Stimulated activated CD8-positive, alpha-beta memory T cell treated with anti-CD3 and anti-CD28 coated beads, Interleukin-7, amount 100 ng/mL, for 48 hours (primary cell): ENCODE measurements at places on chromosomes 7 and 10.

- DNase-seq, result no peak
These were observed 84.1 kb downstream of the POM121L12 start for GRCh38 chr7:53119514-53119941.

DNA sequence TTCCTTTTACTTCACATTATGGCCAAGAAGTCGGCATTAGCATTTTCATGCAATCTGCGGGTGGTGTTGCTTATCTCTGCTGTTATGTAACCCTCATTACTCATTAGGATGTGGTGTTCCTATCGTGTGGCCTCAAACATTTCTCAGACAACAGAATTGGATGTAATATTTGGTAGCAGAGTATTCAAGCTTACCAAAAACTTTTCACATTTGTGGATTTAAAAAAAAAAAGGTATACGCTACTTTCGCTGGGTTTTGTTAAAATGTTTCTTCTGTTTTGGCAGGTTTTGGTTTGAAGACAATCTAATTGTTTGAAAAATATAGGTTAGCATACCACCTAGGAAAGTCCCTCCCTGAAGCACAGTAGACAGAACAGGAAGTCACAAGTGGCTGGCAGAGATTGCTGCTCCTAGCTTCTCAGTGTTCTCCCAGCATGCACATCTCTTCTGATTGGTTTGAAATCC lies 128.8 kb downstream of the GATA3 start:
- no peak for DNase-seq

DNA sequence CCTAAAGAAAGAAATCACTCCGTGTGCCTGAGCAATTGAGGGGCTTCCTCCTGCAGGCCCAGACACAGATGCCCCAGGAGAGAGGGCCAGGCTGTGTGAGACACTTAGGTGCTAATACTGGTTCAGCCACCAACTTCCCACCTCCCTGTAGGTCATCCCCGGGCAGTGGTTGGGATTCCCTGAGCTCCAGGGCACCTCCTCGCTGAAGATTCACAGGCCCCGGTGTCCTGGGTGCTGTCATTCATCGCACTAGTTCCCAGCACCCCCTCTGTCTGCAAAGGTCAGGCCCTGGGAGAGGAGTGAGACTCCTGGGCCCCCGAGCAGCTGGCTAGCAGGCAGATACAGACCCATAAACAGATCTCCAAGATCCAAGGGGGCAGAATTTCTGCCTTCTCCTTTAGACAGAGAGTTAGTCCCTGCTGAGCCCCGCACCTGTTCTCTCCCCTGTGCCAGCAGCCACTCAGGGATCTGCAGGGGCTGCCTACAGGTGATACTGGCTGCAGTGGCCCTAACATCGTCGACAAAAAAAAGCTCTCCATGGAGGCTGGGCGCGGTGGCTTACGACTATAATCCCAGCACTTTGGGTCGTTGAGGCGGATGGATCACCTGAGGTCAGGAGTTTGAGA lies 38.2 kb upstream of the GTF2I start:
- DNase-seq, result no peak

DNA sequence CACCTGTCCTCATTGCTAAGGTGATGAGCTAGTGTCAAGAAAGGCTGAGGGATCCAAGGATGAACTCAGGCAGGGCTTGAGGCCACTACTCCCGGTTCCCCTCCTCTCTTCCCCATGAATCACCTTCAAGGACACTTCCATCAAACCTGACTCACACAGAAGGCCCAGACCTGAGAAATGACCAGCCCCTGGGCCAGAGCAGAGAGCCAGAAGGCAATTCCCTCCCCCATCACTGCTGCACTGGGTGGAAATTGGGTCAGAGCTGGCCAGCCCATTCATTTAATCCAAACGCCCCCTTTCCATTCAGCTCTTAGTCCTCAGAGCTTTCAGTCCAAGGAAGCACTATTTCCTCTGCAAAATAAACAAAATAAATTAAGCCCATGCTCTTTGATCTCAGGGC lies 182.0 kb downstream of the KCNMA1 start:
- no peak for DNase-seq

DNA sequence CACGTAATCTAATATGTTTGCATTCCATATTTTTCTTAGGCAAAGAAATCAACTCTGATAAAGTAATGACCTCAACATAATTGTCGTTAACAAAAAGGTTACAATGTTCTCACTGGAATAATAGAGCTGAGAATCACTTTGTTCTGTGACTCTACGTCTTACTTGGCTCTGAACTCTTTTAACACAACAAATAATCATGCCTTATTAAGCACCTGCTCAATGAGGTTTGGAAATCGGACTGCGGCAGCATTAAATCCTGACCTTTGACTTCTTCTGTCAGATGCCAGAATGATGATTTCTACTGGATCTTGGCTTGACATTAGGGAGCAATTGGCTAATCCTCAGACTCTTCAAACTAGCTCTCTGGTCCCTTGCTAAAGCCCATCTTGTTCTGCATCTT lies 233.6 kb downstream of the SEMA3D start:
- no peak for DNase-seq

GRCh38 chr10:113967126-113967525 lies 76.5 kb upstream of the ADRB1 start:
- no peak for DNase-seq

GRCh38 chr7:88700725-88701124 lies 58.8 kb upstream of the ZNF804B start:
- DNase-seq, result no peak

GRCh38 chr7:67402280-67402679 lies 405.6 kb downstream of the TYW1 start:
- DNase-seq, result no peak

DNA sequence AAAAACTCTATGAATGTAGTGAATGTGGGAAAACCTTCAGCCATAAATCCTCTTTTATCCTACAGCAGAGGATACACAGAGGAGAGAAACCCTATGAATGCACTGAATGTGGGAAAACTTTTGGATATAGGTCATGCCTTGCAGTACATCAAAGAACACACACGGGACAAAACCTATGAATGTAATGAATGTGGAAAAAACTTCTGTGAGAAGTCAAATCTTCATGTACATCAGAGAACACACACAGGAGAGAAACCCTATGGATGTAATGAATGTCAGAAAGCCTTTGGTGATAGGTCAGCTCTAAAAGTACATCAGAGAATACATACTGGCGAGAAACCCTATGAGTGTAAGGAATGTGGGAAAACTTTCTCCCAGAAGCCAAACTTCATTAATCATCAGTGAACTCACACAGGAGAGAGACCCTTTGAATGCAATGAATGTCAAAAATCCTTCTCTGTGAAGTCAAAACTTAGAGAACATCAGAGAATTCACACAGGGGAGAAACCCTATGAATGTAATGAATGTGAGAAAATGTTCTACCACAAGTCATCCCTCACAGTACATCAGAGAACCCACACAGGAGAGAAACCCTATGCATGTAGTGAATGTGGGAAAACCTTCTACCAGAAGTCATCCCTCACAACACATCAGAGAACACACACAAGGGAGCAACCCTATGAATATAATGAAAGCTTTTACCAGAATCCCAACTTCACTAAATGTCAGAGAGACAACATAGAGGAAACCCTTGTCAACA lies 45.6 kb downstream of the ZNF487 start:
- no peak for DNase-seq

- no peak for DNase-seq
These were observed 100.7 kb downstream of the POLL start for GRCh38 chr10:101487399-101487798.

GRCh38 chr7:42931834-42932651 lies at the start of the genes MRPL32 and PSMA2:
MRPL32 (plus strand) TSS chr7:42932376; CDS start chr7:42932387, 11 bp downstream.
PSMA2 (minus strand) TSS chr7:42932174; CDS start chr7:42932158, 16 bp downstream.
- DNase-seq, result peak; percentile 95

GRCh38 chr10:32143302-32143847 lies 87.2 kb upstream of the KIF5B start:
- DNase-seq, result no peak

GRCh38 chr10:65903620-65904019 lies 1022.2 kb upstream of the LRRTM3 start:
- no peak for DNase-seq

GRCh38 chr10:58641095-58641531 lies 128.4 kb downstream of the BICC1 start:
- DNase-seq, result no peak

DNA sequence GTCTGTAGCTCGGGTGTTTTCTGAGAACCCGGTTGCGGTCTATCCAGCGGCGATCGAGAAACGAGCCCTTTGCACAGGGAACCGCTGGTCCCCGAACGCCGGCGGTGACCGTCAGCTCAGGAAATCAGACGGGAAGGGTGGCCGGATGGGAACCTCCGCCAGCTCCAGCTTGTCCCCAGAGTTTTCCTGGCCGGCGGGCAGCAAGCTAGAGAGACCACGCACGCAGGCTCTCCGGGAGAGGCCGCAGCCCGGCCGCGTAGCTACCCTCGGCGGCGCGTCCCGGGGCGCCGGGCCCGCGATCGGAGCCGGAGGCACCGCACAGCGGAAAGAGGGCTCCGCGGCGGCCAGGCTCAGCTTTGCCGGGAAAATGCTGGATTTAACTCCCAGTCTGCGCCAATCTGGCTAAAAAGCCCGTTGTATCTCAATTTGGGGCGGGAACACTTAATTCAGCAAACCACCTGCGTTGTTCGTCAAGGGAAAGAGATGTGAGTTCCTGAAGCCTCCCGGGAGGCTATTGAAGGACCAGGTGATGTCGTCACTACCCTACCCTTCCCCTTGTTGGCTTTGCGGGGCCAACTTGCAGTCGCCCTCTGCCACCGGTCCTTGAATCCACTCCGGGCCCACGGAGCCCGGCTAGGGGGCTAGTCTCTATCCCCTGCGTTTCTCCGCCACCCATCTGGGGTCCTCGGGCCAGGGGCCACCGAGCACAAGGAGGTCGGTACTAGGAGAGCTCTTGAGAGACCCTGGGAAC lies 859 bp upstream of the CH25H start:
- DNase-seq, result no peak

DNA sequence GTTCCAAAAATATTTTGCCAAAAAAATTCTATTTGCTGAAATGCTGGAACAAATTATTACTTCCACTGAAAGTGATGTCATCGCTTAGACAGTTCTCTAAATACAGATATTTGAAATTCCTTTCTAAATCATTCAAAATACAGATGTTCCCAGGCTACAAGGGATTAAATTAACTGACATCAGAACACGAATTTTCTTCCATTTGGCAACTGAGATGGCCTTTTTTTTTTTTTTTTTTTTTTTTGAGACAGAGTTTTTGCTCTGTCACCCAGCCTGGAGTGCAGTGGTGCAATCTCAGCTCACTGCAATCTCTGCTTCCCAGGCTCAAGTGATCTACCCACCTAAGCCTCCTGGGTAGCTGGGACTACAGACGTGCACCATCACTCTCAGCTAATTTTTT lies 57.0 kb downstream of the P4HA1 start:
- no peak for DNase-seq

DNA sequence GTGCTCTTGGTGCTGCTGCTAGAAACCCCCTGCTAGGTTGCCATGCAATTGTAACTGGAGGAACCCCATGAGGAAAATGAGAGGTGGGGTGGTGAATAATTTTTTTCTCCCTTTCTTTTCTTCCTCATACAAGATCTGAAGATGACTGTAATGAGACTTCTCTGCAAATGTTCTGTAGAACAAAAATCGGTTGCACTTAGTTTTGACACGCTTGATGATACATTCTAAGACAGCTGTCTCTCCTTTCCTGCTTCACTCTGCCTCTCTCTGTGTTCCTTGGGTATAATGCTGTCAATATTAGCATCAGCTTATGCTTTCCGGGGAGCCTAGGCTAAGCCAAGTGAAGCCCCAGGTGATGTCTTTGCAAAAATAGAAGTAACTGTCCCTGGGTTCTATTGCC lies 721.5 kb downstream of the POM121L12 start:
- DNase-seq, result no peak

- DNase-seq, result no peak
These were observed at the start of gene BMI1 for GRCh38 chr10:22320591-22321155. BMI1 (plus strand) TSS chr10:22321099; CDS start chr10:22326450, 5,351 bp downstream.

GRCh38 chr10:102322914-102323313 lies 72.6 kb upstream of the NFKB2 start:
- DNase-seq, result peak; percentile 18

DNA sequence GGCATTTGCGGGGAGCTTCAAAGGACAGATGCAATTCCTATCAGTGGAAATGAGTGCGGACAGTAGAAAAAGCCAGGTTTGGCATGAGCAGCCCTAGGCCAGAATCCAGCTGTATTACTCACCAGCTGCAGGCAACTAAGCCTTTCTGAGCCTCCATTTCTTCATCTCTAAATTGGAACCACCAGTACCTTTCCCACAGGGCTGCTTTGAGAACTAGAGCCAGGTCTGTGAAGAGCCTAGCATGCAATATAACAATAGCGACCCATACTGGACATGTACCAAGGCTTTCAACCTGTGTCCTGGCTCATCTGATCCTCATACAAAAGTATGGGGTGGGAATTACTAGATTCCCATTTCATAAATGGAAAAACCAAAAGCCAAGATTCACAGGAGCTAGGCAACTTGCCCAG lies 101.0 kb downstream of the GSAP start:
- DNase-seq, result no peak

DNA sequence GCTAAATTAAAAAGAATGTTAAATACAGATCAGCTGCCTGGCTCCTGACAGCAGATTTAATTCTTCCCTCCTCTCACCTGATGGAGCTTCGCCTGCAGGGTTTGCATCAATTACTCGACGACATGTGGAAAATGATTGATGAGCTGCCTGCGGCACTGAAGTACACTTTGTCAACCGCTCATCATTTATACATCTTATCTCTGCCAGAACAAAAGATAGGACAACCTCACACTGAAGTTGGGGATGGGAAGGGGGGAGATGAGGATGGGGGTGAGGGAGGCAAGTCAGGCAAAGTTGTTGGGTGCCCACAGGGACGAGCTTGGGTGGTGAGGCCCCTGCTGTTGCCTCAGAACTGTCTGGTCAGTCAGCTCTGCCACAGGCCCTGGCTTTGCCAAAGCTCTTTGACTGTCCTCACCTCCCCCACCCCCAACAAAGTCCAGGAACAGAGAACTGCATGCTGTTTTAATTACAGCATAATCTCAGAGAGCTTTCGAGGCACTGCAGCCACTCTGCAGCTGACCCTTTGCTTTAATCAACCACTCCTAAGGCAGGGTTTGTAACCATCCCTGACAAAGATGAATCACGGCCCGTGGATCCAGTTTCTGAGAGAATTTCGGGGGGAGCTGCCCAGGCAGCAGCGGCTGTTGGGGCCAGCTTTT lies 702.3 kb downstream of the LRMDA start:
- no peak for DNase-seq

DNA sequence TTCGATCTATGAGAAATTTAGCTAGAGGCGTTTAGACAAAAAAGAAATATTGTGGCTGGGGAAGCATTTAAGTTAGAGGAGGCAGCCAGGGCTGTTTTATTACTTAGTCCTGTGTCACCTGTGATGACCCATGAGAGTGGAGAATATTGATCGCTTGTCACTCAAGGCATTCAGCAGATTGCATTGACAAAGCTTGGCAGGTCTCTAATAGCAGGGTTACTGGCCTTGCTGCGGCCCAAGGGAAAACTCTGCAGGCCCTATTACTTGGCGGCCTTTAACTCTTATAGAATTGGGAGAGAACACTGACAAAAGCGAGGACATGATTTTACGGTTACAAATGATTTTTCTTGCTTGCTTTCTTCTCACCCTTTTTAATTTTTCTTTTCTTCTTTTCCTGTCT lies 473.5 kb downstream of the AUTS2 start:
- no peak for DNase-seq

DNA sequence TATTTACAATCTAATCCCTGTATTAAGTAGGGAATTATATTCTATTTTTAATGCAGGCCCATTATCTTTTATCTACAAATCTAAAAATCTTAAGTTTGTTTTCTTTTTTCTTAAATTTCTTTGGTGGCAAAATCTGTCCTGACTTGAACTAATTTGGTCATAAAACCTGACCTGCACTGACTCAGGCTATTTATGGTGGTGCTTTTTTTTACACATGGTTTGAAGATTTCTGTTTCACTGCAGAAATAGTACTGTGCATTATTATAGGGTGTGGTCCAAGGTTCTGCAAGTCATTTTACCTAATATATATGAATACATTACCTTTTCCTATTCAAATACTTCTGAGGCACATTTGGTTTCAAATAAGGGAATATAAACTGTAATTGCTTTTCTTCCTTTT lies 137.0 kb downstream of the CD36 start:
- no peak for DNase-seq
